B cell (primary cell): ENCODE measurements at places on chromosomes 2 and 18. TPM values are rescaled to one million over a fixed set of nuclear protein-coding genes. Genes with fewer than 3 reads are reported as not detected.
A peak's percentile ranks its signal among the peaks of the same experiment; 100 is the strongest.

GRCh38 chr2:31475692-31476091 is 61.1 kb upstream of the XDH start:
- no peaks in the 10 kb centered on the region for H3K27me3 ChIP-seq
- DNase-seq = no peak
- no peaks in the 10 kb centered on the region for H3K36me3 ChIP-seq
- no peak overlapping the region for H3K27ac ChIP-seq
- H3K4me1 ChIP-seq = no peaks in the 10 kb centered on the region

DNA sequence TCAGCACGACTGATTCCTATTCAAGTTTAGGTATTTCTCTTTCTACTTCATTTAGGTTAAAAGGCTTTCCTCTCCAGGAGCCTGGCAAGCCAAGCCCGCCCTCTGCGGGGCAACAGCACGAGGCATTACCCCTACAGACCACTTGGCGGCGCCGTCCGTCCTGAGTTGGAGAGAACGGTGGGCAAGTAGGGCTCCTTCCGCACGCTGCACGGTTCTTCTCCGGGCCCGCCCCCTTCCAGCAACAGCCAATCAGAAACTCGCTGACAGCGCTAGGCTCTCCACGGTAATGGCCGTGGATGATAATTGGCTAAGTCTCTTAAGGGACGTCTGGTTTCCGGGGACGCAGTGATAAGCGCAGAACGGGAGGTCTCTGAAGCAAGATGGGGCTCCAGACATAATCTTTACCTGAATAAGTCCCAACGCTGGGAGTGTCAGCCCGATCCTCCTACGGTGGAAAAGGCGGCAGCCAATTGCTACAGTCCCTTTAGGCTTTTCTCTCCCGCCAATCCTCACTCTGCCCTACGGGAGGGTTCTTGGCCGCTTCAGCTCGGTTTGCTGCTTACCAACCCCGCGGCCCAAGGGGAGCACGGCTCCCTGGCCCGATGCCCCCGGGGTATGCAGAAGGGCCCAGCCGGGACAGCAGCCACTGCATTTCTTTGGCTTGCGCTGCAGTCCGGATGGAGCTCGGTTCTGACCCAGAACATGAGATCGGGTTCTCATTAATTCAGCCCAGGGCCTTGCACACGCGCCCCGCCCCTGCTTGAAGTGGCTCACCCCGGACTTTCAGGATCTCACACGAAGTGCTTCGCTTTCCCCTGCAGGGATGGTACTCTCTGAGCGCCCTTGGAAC is 206.9 kb upstream of the PKDCC start:
- peaks cover 10% of the 10 kb centered on the region for H3K27me3 ChIP-seq
- H3K36me3 ChIP-seq = no peaks in the 10 kb centered on the region
- DNase-seq = peak; percentile 97
- peak overlapping the region; percentile 63 for H3K27ac ChIP-seq
- H3K4me1 ChIP-seq = peaks cover 10% of the 10 kb centered on the region

- peaks cover 71% of the 10 kb centered on the region for H3K4me1 ChIP-seq
- no peak overlapping the region for H3K4me3 ChIP-seq
- no peak overlapping the region for H3K27ac ChIP-seq
- DNase-seq = no peak
These were observed 61.7 kb downstream of the INPP5D start for GRCh38 chr2:233121856-233122255.

DNA sequence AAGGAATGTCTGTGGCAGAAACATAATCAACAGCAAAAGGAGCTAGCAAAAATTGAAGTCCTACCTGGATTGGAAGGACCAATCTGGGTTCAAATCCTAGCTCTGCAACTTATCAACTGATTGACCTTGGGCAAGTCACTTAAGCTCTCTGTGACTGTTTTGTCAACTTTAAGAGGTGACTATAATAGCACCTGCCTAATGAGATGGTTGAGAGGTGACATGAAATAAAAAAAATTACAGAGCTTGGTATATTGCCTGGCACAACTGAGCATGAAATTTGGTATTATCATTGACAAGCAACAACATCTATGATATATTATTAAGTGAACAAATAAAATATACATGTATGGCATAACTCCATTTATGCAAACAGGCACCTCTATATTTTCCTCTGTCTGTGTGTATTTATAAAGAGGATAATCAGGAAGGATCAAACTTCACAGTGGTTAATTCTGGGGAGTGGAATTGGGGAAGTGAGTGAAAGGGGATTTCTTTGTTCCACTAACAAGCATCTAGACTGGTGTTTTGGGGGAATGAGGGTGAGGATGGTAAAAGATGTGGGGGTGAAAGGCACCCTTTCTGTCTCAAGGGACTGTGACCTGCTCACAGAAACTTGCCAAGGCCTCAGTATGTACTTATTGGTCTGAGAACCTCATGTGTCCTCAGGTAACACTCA is 132.8 kb upstream of the SERTAD2 start:
- no peaks in the 10 kb centered on the region for H3K27me3 ChIP-seq
- no peak overlapping the region for H3K4me3 ChIP-seq
- H3K4me1 ChIP-seq = peaks cover 13% of the 10 kb centered on the region
- peak; percentile 43 for DNase-seq

- no peaks in the 10 kb centered on the region for H3K4me1 ChIP-seq
- H3K27me3 ChIP-seq = no peaks in the 10 kb centered on the region
- no peak overlapping the region for H3K4me3 ChIP-seq
- DNase-seq = no peak
These were observed 128.0 kb downstream of the SPP2 start for GRCh38 chr2:234178330-234179030.

GRCh38 chr2:9032536-9033255 is 29.2 kb upstream of the MBOAT2 start:
- H3K4me1 ChIP-seq = no peaks in the 10 kb centered on the region
- H3K4me3 ChIP-seq = no peak overlapping the region
- H3K27me3 ChIP-seq = no peaks in the 10 kb centered on the region
- H3K27ac ChIP-seq = no peak overlapping the region
- DNase-seq = no peak

DNA sequence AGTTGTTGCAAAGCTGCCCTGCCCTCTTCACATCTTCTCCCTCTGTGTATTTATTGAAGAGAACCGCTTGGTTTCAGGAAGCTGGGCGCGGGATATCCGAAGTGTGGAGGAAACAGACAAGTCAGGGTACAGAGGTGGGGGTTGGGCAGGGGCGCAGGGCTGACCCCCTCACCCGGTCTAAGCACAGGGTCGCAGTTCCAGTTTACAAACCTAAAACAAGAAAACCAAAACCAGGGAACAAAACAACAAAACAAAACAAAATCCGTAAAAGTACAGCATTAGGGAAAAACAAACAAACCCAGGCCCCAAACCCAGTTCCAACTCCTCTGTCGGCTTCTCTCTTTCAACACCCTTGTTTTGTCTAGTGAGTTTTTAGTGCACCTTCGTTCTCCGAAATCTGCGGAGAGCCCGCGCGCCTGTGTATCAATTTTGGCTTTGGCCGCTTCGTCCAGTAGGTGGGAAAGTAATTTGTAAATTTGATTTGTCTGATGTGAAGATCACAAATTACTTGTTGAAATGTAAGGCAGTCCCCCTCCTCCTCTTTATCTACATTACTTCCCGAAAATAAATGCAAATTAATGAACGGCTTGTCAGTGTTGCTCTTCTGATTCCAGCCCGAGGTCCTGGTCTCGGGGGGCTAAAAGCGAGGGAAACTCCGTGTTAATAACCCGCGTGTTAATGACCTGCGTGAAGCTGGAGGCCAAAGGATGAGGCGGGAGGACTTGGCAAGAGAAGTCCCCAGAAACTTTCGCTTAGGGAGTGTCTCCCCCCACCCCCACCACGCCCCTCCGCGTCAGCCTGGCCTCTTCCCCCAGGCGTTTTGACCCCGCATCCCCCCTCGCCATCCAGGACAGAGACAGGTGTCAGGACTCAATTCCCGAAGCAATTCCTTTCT is 6.9 kb downstream of the OTX1 start:
- H3K27me3 ChIP-seq = peaks cover 2% of the 10 kb centered on the region
- no peak overlapping the region for H3K4me3 ChIP-seq
- H3K4me1 ChIP-seq = peaks cover 77% of the 10 kb centered on the region
- H3K27ac ChIP-seq = no peak overlapping the region

DNA sequence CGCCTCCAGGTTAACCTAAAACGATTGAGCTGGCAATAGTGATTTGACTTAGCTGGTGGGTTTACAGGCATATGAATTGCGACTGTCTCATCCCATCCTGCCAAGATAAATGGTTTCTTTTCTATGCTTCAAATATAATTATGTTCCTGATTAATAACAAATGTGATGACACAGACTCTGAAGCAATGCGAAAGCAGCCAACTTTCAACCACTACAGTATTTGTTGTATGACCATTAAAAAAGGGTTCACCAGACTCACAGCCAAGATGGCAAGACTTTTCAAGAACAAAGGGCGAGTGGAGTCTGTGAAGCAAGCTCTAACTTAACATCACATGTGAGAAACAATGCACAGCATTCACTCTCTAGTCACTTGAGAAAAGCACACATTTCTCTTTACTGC is 186.6 kb downstream of the PID1 start:
- H3K4me1 ChIP-seq = no peaks in the 10 kb centered on the region
- DNase-seq = no peak
- no peaks in the 10 kb centered on the region for H3K36me3 ChIP-seq
- no peak overlapping the region for H3K4me3 ChIP-seq
- H3K27ac ChIP-seq = no peak overlapping the region
- H3K27me3 ChIP-seq = no peaks in the 10 kb centered on the region

GRCh38 chr18:7233134-7233810 is 2.4 kb downstream of the LRRC30 start:
- no peak for DNase-seq
- no peaks in the 10 kb centered on the region for H3K36me3 ChIP-seq
- H3K27me3 ChIP-seq = no peaks in the 10 kb centered on the region
- H3K4me3 ChIP-seq = no peak overlapping the region
- H3K27ac ChIP-seq = no peak overlapping the region

Gene EGR4
- polyA plus RNA-seq = 2.6 and 2.7 TPM in 2 replicates

Gene EN1
- not detected in 2 replicates for polyA plus RNA-seq

- no peaks in the 10 kb centered on the region for H3K27me3 ChIP-seq
- no peak overlapping the region for H3K4me3 ChIP-seq
- H3K27ac ChIP-seq = peak overlapping the region; percentile 3
- DNase-seq = no peak
- no peaks in the 10 kb centered on the region for H3K4me1 ChIP-seq
These were observed 239.5 kb upstream of the REV1 start for GRCh38 chr2:99729104-99730025.

Gene CRYGD
- polyA plus RNA-seq = not detected in 2 replicates

Gene TFCP2L1
- polyA plus RNA-seq = 0.03 TPM in 1 of 2 replicates, not detected in the other

DNA sequence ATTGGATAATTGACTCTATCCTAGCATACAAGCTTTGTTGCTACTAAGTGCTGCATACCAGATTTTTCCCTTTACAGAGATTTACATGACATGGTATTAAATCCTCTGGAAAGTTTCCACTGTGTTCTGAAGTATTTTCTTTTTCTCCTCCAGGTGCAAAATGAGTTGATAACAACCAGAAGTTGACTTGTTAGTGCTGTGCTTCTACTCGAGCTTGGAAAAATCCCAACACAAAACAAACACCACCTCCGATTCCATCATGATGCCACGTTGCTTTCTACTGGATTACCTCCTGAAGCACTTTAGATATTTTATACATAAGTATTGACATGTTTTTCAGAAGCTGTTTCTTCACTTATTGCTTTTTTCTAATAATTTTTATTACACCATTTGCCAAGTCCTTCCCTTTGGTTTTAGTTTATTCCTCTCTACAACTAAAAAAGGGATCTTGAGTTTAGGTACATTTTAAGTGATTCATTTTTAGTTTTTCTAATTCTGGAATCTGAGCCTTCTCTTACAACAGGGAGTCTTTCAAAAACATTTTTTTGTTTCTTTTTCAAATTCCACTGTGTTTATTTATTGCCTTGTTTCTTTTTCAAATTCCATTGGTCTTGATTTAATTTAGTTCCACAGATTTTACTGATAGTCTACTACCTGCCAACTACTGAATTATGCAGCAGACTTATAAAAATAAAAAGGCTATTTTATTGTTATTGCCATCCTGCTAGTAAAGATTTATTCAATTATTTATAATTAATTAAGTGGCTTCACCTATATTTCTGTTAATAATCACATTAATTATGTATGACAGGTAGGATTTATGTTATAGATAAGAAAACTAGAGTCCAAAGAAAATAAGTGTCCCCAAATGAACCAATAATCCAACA is 143.4 kb downstream of the PPP1R1C start:
- peaks cover 5% of the 10 kb centered on the region for H3K27me3 ChIP-seq
- no peaks in the 10 kb centered on the region for H3K4me1 ChIP-seq

DNA sequence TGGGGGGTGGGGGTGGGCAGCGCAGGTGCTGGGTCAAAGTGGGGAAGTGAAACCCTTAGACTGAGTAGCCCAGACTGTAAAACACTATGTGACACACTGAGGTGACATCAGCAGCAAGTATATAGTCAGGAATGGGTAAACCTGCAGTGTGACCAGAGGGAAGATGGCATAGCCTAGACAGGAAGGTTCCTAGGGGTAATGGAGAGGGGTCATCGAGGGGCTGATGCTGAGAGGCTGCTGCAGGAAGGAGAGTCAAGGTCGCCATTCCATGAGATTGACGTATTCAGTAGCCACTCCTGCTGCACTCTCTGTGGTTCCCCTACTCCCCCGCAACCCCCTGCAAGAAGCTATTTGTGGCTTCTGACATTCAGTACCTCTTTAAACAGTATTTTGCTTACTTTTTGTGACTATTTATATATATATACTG is 111.7 kb downstream of the CHST9 start:
- H3K27ac ChIP-seq = no peak overlapping the region
- H3K4me3 ChIP-seq = no peak overlapping the region
- H3K36me3 ChIP-seq = no peaks in the 10 kb centered on the region
- no peaks in the 10 kb centered on the region for H3K27me3 ChIP-seq

Gene FZD7
- 0.58 and 0.67 TPM in 2 replicates for polyA plus RNA-seq

Gene CCDC68
- 0.01 and 0.16 TPM in 2 replicates for polyA plus RNA-seq

GRCh38 chr2:37098416-37099118 is 14.2 kb downstream of the GPATCH11 start:
- H3K4me1 ChIP-seq = peaks cover 5% of the 10 kb centered on the region
- peaks cover 67% of the 10 kb centered on the region for H3K36me3 ChIP-seq
- no peak overlapping the region for H3K4me3 ChIP-seq
